Subcutaneous adipose tissue (tissue), 4 donors: ENCODE measurements at places on chromosomes 4 and X. TPM values are rescaled to one million over a fixed set of nuclear protein-coding genes. Genes with fewer than 3 reads are reported as not detected.

Gene ZNF674
- 4.3 TPM for total RNA-seq

Gene ATP10D
- 22.4 TPM for total RNA-seq

Gene TMEM47
- 56.1 TPM for total RNA-seq

Gene TMEM31
- not detected for total RNA-seq

Gene DNAAF6
- total RNA-seq = not detected
